ENCODE measurements at places on chromosomes 7 and 10. TPM values are rescaled to one million over a fixed set of nuclear protein-coding genes. Genes with fewer than 3 reads are reported as not detected.

- DNase-seq, result no peak
These were observed 25.2 kb upstream of the ZNF488 start for GRCh38 chr10:47409171-47409865.

DNA sequence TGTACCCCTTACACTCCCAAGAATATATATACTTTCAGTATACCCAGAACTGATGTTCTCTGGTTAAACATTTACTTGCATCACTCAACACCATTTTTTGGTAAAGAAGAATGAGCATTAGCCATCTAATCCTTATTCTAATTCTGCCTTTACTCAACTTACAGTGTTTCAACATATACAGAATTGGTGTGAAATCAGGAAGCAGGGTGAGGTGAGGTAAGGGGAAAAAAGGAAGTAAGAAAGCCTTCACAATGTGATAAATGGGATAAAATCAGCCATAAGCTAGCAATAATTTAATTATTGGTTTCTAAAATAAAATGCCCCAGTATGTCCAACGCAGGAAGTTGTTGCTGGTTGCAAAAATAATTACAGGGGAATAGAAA lies 605.4 kb downstream of the KCNMA1 start:
- no peak for DNase-seq

DNA sequence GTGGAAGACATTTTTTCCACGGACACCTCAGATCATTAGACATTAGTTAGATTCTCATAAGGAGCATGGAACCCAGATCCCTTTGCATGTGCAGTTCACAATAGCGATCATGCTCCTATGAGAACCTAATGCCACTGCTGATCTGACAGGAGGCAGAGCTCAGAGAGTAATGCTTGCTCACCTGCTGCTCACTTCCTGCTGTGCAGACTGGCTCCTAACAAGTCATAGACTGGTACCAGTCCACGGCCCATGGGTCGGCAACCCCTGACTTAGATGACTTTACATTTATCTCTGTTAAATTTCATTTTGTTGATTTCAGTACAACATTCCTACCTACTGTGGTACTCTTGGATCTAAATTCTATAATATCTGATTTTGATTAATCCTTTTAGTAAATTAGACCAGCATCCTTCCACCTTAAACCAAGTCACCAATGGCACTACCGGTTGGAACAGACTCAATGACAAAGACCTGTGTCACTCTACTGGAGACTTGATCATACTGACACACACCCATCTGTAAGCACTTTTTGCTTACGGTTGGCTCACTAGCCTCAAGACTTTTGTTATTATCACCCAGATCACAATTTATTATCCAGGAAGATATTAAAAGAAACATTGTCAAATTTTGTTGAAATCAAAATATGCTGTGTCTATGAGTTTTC lies 8.0 kb upstream of the CCDC71L start:
- no peak for DNase-seq

COL17A1 gene
- total RNA-seq, result not detected

GRCh38 chr10:62635127-62635526 lies 169.4 kb upstream of the ADO start:
- no peak for DNase-seq

DNA sequence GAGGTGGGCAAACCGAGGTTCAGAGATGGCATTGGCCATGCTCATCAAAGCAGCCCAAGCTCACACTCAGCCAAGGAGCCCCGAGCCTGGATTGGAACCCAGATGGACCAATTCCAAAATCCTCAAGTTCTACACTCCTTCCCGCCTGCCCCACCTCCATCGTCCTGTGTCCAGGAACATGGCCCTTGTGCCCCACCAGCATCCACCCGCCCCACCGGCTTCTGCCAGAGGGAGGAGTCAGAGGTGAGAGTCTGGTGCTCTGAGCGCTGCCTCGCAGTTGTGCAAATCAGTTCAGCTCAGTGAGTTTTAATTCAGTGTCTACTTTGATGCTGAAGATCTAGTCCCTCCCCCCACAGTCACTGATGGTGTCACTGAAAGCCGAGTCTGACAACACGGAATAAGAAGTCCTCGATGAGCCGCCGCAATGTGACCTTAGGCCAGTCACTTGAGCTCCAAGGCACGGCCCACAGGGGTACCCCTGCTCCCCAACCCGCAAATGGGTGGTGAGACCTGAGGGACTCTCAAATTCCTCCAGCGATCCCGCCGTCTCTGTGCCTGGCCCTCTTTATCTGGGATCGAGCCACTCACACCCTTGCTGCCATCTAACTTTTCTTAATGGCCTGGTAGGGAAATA lies 26.3 kb downstream of the PRKAG2 start:
- DNase-seq, result no peak

TMEM176B gene
- total RNA-seq, result 1.2 TPM

H2BK1 gene
- total RNA-seq, result not detected

GRCh38 chr10:86389441-86390193 lies 23.0 kb upstream of the GRID1 start:
- DNase-seq, result no peak

NXPH1 gene
- total RNA-seq, result not detected

GRCh38 chr7:88928276-88928675 lies 132.7 kb upstream of the TEX47 start:
- no peak for DNase-seq

MRC1 gene
- total RNA-seq, result not detected

DNA sequence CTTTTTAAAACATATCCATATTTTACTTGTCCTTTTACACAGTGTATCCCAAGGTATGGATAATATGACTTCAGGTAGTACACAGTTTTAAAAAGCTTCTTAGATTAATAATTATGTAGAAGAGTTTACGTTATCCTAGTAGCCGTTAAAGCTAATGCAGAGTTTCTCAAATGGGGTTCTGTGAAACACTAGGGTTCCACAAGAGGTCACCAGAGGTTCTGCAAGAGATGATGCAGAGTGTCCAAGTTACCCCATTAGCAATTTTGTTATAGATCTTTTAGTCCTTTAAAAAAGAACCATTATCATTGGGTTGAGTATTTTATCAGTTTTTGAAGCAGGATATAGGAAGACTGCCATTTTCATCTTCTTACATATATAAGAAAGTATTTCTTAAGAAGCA lies 298.9 kb upstream of the HPS1 start:
- DNase-seq, result no peak

GRCh38 chr7:18666107-18666728 lies 170.7 kb downstream of the HDAC9 start:
- DNase-seq, result peak; percentile 79

- DNase-seq, result no peak
These were observed 115.8 kb upstream of the PRR15 start for GRCh38 chr7:29447828-29448227.

GRCh38 chr7:103751311-103751880 lies 238.1 kb downstream of the RELN start:
- DNase-seq, result no peak

NPM3 gene
- 52.5 TPM for total RNA-seq

EPHA1 gene
- total RNA-seq, result 0.21 TPM

GRCh38 chr10:120527691-120528090 lies 70.7 kb downstream of the PLPP4 start:
- no peak for DNase-seq

CHRM2 gene
- not detected for total RNA-seq

DNA sequence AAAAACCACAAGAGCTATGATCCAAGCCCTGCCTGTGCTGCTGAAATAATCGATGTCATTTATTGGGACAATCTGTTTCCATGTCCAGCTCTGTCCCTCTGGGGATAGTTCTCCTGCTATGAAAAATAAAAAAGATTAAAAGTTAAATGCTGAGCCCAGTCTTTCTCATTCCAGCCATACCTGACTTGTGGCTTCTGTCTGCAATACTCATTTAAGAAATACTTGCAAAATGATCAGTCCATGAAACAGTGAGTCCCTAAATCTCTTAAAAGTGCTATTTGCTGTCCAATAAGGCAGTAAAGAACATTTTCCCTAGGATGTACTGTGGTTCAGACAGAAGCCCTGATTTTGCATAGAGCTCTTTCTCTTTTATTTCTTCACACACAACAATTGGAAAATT lies 91.7 kb downstream of the SLC16A9 start:
- DNase-seq, result no peak

DNA sequence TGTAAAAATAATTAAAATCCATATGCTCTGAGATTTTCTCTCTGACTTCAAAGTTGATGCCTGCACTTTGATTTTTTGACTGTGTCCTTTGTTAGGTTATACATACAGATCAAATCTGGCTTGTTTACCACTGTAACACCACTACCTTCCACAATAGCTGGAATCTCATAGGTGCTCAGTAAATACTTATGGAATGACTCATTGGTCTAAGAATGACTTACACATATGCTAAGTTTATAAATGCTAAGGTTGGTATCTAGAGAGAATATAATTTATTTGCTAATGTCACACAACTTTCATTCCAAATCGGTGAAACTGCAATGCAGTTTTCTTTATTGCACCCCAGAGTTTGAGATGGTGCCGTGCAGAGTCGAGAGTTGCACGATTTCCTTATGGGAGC lies 578.5 kb downstream of the SH2D4B start:
- no peak for DNase-seq

TMEM273 gene
- 13.2 TPM for total RNA-seq

GRCh38 chr10:34141032-34141680 lies 673.9 kb downstream of the PARD3 start:
- no peak for DNase-seq

DNA sequence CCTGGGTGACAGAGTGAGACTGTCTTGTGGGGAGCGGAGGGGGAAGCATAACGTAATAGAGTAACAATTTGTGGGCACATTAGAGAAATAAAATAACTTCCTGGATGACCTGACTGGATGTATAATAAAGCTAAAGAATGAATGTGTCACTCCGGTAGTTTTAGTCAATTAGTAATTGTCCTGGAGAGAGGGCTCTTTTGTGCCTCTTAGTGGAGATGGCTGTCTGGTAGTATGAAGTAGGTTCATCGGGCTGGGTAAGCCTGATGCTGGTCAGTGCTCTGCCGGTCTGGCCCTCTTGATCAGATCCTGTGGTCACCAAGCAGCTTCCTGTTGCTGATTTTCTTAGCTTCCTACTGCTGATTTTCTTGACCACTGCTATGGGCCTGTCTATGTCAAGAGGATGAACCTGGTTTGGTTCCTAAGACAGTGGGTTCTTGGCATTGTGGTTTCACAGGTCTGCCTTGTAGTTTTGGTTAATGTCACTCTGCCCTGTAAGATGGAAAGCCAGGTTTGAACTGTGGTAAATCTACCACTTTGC lies 34.1 kb downstream of the ZRANB1 start:
- no peak for DNase-seq

DNA sequence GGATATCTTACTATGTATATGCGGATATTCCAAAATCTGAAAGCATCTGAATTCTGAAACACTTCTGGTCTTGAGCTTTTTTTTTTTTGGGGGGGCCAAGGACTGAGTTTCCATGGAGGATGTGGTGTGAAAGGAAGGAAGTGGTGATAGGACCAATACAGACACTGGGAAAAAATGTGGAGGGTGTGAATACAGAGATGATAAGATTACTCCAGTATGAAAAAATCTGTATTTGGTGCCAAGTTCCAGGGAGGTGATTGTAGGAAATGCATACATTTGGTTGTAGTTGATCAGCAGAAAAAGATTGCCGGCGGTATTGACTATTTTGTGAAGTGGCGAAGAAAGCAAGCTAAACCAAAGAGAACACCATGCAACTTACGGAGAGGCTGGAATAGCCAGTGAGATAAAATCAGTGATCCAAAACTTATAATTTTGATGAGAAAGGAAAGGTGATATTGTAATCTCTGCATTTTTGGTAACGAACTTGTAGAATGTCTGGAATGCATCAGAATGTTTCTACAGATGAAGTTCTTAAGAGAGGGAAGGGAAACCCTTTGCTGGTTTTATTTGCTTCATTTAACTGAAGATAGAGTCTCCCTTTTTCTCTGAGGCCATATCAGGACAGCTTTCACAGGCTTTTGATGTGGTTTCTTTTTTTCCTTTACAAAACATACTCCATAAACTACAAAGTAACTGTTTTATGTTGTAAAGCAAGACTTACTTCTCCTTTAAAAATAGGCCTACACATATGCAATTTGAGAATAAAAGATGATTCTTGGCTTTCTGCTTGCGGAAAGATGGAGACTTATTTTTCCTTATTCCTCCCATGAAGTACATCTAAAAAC lies 6.0 kb downstream of the WDR37 start:
- no peak for DNase-seq

CLRN3 gene
- total RNA-seq, result not detected

CFTR gene
- not detected for total RNA-seq

GRCh38 chr10:132588301-132589013 lies 50.9 kb downstream of the INPP5A start:
- peak; percentile 90 for DNase-seq

TMEM225B gene
- total RNA-seq, result 0.78 TPM

- DNase-seq, result no peak
These were observed 260.9 kb downstream of the ADARB2 start for GRCh38 chr10:1476455-1476803.

- DNase-seq, result no peak
These were observed 9.3 kb upstream of the CAMK2B start for GRCh38 chr7:44334734-44335097.
